ENCODE measurements at places on chromosomes 3 and 15.

DNA sequence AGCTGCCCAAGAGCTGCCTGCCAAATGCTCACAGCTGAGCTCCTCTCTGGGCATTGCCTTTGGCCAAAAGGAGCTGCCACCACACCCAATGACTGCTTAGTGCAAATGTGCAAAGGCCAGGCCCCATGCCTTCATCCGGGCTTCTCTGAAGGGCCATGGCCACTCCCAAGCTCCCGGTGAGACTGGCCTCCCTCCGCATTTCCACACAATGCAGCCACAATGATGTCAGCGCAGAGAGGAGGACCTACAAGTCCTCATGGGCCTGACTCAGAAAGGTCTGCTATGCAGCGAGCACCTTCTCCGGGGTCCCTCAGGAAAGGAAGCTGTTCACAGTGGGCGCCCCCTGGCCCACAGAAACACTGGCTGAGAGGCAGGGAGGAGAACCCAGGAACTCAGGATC, 12.7 kb downstream of the OXTR start:
- DNase-seq = no peak

DNA sequence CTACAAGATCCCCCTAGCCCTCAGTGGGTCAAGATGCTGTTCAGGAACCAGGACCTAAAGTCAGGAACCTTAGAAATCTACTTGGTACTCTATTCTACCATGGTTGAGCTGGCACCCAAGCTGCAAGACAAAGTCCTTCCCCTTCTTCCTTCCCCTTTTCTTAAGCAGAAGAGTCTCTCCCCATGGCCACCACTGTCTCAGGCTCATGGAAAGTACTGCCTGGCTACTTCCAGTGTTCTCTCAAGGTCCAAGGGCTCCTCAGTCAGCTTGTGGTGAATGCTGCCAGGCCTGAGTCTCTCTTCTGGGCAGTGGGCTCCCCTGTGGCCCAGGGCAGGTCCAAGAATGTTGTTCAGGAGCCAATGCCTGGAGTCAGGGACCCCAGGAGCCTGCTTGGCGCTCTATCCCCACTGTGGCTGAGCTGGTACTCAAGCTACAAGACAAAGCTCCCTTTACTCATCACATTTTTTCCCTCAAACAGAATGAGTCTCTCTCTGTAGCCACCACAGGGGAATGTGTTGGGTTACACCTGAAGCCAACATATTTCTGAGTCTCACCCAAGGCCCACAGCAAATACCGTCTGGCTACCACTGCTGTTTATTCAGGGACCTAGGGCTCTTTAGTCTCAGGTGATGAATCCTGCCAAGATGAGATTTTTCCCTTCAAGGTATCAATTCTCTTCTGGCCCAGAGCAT, 18.1 kb upstream of the SLC27A2 start:
- DNase-seq = no peak

DNA sequence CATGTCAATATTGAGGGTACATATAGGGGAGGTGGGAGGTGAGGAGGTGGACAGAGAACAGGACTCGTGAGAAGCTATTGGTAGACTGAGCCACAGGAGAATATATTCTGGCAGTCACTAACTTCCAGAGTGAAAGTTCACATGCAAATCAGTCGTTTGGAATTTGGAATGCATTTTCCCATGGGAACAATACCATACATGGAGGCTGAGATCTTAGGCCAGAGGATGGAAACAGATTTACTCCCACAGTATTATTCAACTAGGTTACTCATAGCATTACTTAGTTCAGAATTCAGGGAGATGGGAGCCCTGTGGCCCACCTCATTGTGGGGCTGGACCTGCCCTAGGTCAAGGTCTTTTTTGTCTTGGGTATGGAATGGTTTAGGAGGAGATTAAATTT, 36.4 kb upstream of the ABHD2 start:
- no peak for DNase-seq

DNA sequence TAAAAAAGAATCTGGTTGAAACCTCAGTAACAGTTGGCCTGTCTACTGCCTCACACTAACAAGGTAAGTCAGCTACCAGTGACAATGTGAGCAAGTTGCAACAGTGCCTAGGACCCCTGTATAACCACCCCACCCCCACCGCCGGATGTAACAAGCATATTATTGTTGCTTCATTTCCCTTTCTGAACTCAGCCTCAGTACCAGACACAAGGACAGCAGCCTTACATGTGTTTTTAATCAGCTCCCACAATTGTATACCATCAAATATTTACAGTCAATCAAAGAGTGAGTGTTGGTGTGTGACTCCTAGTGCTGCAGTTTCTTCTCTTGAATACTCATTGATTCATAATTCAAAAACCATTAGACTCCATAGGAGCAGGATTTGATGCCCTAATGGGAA, 96.4 kb downstream of the PYDC2 start:
- DNase-seq = no peak

DNA sequence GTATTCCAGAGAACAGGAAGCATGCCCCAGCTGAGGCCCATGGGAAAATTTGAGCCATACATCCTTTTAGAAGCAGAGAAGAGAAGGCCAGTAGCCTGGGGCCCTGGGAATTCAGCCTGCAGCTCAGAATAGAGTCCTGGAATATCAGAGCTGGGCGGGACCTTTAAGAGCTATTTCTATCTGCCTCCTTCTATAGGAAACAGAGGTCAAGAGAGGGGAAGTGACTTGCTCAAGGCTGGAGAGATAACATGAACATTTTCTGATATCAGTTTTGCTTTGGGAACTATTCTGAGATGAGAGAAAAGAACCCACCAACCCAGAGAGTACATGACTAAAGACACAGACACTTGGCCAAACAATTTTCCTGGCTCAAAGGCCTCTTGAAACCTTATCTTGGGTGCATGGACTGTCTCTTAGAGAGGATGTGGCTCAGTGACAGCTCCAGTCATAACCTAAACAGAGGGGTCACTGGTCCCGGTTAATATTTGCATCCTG, 26.0 kb downstream of the MASP1 start:
- DNase-seq = no peak

DNA sequence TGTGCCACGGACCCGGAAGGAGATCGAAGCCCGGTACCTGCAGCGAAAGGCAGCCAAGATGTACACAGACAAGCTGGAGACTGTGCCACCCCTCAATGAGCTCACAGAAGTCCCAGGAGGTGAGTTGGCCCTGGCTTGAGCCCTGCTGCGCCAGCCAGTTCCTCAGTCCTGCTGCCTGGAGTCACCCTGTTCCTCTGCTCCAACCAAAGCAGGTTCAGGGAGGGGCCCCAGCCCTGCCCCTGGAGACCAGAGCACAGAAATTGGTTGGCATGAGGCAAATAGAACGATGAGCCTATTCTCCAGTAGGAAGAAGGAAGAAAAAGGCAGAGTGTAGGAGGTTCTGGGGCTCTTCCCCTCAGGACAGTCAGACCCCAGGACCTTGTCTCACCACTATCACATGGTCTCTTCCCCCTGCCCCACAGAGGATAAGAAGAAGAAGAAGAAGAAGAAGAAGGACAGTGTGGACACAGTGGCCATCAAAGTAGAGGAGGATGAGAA, 8.0 kb downstream of the TMIE start:
- no peak for DNase-seq

DNA sequence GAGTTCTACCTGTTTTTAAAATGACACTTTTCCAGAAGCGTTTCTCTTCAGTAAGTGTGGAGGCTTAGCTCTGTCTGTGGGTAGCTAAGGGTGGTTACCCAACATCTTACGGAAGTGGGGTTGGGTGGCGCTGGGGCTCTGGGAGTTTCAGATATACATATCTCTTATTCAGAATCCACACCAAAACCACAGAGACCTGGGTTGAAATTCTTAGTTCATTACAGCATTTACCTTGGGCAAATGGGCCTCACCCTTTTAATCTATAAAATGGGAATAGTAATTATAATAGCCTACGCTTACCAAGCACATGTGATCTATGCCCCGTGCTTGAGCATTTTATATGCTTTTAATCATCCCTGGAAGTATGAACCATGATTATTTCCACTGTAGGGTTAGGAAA, 9.4 kb downstream of the PTPRG start:
- DNase-seq = no peak

GRCh38 chr3:10929978-10930665, 62.4 kb upstream of the SLC6A1 start:
- DNase-seq = no peak

- no peak for DNase-seq
These were observed 74.3 kb downstream of the DCUN1D1 start for GRCh38 chr3:182906036-182906435.

GRCh38 chr3:38314764-38315487, 31.7 kb upstream of the XYLB start:
- no peak for DNase-seq

DNA sequence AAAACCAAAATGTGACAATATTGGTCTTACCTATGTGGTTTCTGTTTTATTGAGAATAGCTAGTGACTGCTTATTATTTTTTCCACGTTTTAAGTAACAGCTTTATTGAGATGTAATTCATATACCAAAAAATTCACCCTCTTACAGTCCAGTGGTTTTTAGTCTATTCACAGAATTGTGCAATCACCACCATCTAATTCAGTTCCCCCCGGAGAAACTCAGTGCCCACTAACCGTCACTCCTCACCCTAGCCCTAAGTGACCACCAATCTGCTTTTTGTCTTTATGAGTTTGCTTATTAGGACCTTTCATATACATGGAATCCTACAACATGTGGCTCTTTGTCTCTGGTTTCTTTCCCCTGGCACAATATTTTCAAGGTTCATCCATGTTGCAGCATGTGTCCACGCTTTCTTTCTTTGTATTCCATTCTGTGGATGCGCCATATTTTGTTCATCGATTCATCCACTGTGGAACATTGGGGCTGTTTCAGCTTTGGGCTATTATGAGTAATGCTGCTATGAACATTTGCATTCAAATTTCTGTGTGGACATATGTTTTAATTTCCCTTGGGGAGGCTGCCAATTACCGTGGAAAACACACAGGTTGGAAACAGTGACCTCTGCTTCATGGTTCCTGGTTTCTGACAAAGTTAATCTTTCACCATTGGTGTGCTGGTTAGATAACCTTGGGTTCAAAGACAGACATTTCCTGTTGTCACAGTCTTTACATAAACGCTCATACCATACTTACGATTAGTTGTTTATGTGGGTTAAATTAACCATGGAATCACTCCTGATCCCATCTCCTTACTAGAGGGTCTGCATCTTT, 3.2 kb upstream of the BCL2L10 start:
- DNase-seq = no peak

DNA sequence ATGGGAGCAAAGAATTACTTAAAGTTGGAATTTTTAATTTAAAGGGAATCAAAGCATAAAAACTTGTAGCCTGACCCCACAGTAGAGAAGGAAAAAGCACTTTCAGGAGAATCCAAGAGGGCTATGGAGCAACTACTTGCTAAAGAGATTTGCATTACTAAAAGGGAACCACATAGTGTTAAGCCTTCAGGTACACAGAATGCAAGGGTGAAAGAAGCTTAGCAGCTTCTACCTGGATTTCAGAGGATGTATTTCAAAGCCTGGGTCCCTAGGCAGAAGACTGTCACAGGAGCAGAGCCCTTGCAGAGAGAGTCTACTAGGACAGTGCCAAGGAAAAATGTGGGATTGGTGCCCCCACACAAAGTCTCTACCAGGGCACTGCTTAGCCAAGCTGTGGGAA, 575.0 kb downstream of the GBE1 start:
- DNase-seq = no peak

DNA sequence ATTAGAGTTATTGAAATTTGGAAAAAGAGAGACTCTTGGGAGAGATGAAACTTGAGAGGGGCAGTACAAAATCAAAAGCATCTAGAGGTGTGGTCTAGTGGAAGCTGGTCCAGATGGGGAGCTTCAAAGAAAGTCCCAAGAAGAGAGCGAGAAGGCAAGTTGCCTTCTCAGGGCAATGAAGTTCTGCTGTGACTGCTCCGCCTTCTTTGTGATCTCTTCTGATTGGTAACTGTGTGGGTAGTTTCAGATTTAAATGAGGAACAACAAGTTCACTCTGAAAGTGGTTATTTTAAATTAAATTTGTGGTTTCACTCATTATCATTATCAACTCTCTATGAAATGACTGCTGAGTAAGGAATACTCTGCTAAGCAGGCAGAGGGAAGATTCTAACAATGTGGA, 233.3 kb downstream of the NLGN1 start:
- DNase-seq = no peak

GRCh38 chr3:122982216-122983185, 45.1 kb downstream of the SEMA5B start:
- peak; percentile 47 for DNase-seq

DNA sequence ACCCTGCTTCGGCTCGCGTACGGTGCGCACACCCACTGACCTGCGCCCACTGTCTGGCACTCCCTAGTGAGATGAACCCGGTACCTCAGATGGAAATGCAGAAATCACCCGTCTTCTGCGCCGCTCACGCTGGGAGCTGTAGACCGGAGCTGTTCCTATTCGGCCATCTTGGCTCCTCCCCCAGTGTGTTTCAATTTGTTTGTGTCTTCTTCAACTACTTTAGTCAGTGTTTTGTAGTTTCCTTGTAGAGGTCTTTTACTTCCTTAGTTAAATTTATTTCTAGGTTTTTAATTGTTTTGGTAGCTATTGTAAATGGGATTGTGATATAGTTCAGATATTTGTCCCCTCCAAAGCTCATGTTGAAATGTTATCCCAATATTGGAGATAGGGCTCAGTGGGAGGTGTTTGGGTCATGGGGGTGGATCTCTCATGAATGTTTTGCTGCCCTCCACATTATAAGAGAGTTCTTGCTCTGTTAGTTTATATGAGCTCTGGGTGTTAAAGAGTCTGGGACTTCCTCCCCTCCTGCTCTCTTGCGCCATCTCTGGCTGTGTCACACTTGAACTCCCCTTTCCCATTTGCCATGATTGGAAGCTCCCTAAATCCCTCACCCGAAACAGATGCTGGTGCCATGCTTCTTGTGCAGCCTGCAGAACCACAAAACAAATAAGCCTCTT, 304.4 kb downstream of the DOCK3 start:
- DNase-seq = no peak

- DNase-seq = no peak
These were observed 159.6 kb downstream of the LEKR1 start for GRCh38 chr3:156985711-156986110.

- DNase-seq = no peak
These were observed 94.4 kb downstream of the TMCO5A start for GRCh38 chr15:38028869-38029268.

GRCh38 chr3:133096900-133097613, 58.9 kb downstream of the TMEM108 start:
- no peak for DNase-seq

- DNase-seq = no peak
These were observed 334.6 kb upstream of the ATP10A start for GRCh38 chr15:26197719-26198118.

GRCh38 chr3:175381685-175382084, 522.6 kb downstream of the NAALADL2 start:
- no peak for DNase-seq

DNA sequence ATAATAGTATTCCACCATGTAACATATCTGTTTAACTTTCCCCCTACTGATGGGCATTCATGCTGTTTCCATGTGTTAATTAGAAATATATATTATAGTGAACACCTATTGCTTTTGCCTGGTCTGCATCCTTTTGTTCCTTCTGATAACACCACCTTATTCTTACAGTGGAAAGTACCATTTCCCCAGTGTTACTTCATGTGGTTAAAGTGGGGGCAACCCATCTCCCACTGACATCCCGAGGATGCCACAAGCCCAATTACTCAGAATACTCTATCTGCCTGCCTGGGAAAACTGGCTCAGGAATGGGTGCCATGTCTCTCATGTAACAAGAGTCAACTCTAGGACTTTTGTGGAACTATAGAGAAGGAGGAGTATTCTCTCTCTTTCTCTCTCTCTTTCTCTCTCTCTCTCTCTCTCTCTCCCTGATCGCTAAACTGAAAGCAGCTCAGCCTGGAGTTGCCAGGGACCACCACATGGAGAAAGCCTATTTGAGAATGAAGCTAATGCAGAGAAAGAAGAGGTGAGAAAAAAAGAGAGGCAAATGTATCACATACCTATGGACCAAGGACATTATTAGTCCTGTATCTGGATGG, 66.4 kb upstream of the PPIB start:
- no peak for DNase-seq
